Stimulated activated CD4-positive, alpha-beta T cell treated with anti-CD3 and anti-CD28 coated beads, Interleukin-15, amount 100 ng/mL, for 48 hours (primary cell): ENCODE measurements at places on chromosomes 6 and 20.
A peak's percentile ranks its signal among the peaks of the same experiment; 100 is the strongest.

GRCh38 chr6:166687070-166687878 lies 60.2 kb upstream of the RPS6KA2 start:
- no peak for DNase-seq

- DNase-seq: no peak
Measured at GRCh38 chr6:35178932-35179832, 34.6 kb upstream of the SCUBE3 start.

GRCh38 chr6:63245909-63246308 lies 34.6 kb downstream of the FKBP1C start:
- DNase-seq: no peak

DNA sequence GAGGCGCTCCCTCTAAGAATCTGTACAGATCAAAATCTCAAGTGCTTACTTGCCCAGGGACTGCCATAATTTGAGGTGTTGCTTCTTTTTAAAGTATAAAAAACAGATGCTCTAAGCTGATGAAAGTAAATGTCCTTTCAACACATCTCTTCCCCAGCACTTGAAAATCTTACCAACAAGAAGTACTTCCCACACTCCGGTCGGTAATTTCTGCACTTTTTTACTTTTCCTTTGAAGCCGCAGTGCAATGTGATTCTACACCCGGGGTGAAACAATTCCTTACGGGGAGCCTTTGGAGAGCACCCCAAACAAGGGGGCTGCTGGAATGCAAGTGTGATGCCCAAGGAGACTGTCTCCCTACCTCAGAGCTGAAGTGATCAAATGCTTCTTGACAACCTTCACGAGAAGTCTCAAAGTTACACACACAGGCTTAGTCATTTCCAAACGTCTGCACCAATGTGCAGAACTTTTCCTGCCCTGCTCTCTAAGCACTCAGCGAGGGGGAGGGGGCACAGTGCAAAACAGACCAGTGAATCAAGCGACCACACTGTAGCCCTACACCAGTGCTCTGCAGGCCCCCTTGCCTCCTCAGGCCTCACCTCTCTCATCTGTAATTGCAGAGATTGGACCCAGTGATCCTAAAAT lies 56.7 kb downstream of the ATXN1 start:
- peak; percentile 48 for DNase-seq

- DNase-seq: no peak
Measured at GRCh38 chr6:75334266-75335040, 49.9 kb upstream of the TMEM30A start.

DNA sequence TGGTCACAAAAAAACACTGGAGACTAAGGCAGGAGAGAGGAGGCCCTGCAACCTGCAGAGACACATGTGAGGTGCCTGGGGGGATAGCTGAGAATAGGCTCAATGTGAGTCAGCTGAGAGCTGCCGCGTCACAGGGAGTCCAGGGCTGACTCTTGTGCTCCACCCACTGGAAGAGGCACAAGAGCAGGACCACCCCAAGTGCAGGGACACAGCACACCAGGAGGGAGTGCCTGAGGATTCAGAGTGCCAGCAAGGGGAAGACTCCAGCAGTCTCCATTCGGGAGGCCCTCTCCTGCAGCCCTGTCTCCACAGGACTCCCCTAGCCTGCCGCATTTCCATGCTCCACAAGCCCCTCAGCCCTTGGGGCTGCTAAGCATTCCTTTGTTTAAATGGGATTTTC lies 105.5 kb downstream of the HUS1B start:
- no peak for DNase-seq

- DNase-seq: no peak
Measured at GRCh38 chr6:145848541-145848940, 33.9 kb upstream of the FBXO30 start.

- no peak for DNase-seq
Measured at GRCh38 chr6:470901-471448, 79.4 kb downstream of the IRF4 start.

- DNase-seq: no peak
Measured at GRCh38 chr20:43755390-43755789, 28.6 kb upstream of the GTSF1L start.

DNA sequence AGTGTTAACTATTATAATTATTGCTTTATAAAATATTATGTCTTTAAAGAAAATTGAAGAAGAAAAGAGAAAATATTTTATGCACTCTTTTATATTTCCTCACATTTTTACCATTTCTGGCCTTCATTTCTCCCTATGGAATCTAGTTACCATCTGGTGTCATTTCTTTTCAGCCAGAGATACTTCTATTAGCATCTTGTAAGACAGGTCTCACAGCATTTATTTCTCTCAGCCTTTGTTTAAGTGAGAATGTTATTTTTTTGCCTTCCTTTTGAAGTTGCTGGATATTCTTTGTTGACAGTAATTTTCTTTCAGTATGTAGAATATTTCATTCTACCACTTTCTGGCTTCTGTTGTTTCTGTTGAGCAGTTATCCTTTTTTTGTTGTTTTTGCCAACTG lies 652.1 kb upstream of the CITED2 start:
- no peak for DNase-seq

DNA sequence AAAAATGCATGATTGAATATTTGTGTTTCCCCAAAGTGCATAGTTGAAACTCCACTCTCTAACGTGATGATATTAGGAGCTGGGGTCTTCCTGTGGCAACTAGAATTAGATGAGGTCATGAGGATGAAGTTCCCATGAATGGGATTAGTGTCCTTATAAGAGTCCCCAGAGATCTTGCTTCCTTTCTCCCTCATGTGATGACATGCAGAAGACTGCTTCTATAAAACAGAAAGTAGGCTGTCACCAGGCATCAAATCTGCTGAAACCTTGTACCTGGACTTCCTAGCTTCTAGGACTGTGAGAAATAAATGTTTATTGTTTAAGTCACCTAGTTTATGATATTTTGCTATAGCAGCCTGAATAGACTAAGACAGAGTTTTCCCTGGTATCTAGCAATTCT lies 586.5 kb upstream of the EPHA7 start:
- DNase-seq: no peak

DNA sequence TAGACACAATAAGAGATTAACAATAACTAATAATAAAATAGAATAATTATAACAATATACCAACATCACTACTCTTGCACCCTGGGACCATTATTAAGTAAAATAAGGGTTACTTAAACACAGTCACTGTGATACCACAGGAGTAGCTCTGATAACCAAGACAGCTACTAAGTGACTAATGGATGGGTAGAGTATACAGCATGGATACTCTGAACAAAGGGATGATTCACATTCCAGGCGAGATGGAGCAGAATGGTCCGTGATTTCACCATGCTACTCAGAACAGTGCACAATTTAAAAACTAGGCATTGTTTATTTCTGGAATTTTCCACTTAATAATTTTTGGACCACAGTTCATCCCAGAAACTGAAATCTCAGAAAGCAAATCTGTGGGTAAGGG lies 80.0 kb upstream of the FUT9 start:
- DNase-seq: no peak

GRCh38 chr20:16930656-16931055 lies 182.5 kb downstream of the OTOR start:
- DNase-seq: no peak

DNA sequence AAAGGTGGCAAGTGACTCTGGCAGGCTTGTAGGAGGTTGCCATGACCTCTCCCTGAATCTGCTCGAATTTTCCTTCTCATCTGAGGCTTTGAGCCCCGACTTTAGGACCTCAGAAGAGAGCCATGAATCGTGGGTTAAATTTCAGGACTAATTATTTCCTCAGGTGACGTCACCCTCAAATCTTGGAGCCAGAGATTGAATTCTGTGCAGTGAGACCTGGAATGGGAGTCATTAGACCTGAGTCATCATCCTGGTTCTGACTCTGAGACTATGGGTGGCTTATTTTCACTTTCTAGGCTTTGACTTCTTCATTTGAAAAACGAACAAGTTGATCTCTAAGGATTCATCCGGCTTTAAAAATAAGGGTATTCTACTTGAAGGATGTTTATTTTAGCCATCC lies 48.5 kb upstream of the PDYN start:
- no peak for DNase-seq

DNA sequence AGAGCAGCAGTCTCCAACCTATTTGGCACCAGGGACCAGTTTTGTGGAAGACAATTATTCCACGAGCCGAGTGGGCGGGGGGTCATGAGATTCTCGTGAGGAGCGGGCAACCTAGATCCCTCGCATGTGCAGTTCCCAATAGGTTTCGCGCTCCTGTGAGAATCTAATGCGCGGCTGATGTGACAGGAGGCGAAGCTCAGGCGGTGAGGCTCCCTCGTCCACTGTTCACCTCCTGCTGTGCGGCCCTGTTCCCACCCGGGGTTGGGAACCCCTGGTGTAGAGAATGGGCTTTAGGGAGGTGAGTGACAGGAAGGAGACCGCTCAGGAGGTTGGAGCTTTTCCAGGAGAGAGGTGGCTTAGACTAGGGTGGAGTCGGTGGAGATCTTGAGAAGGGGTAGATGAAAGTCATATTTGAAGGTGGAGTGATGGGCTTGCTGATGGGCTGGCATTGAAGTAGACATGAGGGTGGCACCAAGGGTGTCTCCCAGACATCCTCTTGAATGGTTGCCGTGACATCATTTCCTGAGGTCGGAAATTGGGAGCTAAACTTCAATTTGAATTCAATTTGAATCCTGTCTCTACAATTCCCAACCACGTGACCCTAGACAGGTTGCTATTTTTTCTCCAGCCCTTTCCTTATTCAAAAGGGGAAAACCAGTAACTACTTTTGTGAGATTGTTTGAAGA lies 1.5 kb upstream of the RAD21L1 start:
- DNase-seq: no peak

DNA sequence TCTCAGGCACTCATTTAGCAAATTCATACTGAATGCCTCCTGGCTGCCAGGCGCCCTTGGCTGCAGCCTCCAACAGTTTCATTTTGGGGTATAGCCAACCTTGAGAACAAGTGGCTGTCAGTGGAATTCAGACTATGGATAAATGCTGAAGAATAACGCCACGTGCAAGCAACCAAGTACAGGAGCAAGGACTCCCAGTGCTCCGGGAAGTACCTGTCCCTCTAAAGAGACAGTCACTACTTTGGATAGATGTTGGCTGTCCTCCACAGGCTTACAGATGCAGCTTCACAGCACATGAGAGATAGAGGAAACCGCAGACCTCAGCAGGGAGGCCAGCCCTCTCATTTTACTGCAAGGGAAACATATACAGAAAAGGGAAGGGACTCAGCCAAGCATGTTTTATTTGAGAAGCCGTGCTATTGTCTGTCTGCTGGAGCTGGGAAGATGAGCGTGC lies 658.2 kb downstream of the PTPRT start:
- DNase-seq: no peak

DNA sequence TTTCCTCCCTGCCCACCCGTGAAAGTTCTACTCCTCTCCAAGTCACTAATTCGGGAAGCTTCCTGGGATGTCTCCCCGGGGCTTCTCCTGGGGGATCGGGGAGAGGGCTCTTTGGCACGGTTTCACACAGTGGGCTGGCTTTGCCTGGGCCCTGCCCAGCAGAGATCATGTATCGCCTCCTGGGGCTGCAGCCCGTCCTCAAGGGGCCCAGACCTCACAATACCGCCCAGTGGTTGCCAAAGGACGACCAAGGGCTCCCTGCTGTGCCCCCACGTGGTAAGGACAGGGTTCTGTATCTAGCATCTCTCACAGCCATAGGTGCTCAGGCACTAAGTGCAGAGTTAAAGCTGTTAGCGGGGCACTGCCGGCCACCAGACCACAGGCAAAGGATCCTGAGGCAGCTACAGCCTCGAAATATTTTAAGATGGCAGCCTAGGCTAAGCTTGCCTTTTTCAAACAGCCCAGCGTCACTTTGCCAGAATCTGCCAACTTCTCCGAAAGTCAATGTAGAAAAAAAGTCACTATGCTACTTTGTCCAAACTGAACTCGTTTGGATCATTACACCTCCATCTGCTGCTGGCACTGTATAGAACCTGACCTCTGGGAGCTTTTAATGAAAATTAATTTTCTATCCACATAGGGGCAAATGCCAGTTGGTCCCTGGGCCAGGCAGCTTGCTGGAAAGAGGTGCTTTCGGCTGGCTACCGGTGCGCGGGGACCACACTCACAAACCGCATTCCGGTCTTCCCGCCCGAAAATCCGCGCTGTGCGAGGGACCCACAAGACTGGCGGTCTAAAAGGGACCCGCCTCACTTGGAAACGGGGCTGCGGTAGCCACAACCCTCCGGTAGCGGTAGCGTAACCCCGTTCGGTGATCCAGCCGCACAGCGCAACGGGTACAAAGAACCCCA lies 1.3 kb upstream of the NNAT start:
- no peak for DNase-seq

- DNase-seq: no peak
Measured at GRCh38 chr20:17295991-17296390, 69.2 kb downstream of the PCSK2 start.

DNA sequence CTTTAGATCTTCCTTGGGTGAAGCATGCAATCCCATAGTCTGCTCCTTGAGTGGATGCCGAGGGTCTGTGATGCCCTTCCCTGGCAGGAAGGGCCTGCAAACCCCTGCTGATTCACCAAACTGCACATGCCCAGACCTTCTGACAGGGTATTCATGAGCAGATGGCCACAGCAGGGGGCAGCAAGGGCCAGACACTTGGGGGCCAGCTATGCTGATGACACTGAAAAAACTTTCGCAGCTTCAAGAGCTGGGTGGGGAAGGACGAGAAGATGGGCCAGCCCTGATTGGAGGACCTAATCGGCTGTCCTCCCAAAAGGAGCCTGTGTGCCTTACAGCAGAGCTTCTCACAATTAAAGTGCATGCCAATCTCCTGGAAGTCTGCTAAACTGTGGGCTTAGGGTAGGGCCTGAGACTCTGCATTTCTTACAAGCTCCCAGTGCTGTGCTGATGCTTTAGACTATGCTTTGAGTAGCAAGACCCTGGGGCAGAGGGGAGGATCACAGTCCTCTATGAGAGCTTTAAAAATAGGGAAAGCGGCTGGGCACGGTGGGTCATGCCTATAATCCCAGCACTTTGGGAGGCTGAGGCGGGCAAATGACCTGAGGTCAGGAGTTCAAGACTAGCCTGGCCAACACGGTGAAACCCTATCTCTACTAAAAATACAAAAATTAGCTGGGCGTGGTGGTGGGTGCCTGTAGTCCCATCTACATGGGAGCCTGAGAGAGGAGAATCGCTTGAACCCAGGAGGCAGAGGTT lies 15.2 kb upstream of the GDAP1L1 start:
- no peak for DNase-seq
